CD4-positive, alpha-beta T cell treated with Interleukin-10 for 1 hour (primary cell): ENCODE measurements at places on chromosomes 13 and 19.

DNA sequence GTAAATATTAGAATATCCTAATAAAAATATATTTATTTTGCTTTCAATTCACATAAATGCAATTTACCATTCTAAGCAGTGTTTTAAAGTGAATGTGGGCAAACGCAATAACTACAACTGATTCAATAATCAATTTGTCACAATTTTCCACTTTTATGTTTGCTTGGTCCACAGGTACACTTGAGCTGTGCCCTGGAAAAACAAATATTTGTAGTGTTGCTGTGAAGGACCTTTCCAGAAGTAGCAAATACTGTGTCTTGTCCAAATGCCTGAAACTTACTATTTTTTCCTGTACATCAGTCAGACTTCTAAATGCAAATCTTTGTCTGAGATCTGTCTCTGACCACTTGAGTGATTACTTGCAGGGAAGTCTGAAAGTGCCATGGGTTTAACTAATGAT, 845.8 kb upstream of the SLITRK5 start:
- DNase-seq = no peak

DNA sequence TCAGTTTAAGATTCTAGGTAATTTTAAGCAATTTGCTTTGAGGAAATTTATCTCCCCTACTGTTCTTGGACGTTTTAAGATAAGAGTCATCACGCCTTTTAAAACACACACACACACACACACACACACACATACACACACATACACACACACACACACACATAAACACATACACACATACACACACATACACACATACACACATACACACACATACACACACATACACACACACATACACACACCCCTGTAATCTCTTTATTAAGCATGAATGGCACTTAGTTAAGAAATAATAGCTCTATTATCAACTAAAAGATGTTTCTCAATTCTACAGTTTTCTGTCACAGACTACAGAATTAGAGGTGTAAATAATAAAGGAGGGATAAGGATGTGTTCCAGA, 49.2 kb downstream of the EFNB2 start:
- DNase-seq = no peak

GRCh38 chr19:42401365-42402303, 11.5 kb upstream of the CNFN start:
- DNase-seq = peak; percentile 76

DNA sequence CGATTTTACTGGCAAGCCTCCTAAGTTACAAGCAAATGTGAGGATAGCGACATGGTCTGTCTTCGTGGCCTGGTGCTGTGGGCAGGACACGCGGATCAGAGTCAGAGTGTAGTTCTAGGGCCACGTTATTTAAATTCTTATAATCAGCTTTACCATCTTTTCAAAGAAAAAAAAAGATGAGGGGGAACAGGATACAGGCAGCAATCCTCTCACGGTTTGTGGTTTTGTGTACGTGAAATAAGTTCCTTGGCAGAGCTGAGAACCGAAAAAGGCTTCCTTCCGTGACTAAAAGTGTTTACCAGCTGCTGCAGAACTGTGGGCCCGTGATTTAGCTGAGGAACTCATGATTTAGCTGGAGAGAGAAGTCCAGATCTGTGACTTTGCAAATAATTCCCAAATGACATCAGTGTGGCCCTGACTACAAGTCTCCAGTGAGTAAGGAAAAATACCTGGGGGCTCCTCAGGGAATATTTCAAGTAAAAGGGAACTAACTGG, 27.2 kb downstream of the RCBTB2 start:
- DNase-seq = peak; percentile 76

DNA sequence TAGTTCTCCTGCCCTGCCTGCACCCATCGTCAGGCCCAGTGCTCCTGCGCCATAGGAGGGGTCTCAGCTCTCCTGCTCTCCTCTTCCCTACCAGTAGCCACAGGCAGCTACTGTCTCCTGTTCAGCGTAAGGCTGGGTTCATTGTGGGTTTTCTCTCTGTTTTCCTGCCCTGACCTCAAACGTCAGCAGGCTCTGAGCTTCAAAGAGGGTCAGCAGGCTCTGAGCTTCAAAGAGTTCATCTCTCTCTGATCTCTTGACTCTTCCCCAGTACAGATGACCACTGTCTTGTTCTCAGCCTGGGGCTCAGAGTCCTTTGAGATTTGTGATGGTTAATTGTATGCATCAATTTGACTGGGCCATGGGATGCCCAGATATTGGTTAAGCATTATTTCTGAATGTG, 4.6 kb upstream of the CPB2 start:
- no peak for DNase-seq

DNA sequence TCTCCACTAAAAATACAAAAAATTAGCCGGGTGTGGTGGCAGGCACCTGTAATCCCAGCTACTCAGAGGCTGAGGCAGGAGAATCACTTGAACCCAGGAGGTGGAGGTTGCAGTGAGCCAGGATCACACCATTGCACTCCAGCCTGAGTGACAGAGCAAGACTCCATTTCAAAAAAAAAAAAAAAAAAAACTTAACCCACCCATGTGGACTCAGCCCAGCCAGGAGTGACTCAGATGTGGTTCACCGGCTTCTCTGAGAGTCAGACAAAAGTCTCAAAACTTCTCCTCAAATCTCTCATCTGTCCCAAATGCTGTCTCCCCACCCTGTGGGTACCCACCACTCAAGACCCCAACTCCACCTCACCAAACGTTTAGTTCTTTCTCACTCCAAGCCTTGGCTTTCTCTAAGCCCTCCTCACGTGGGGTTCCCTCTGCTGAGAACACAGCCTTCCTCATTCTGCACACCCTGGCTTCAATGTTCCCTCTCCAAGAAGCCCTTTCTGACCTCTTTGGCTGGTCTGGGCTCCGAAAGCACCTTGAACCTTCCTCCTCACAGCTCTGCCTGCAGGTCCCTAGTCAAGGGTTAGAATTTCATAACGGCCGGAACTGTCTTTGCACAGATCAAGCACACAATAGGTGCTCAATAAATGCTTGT, 11.1 kb upstream of the RAB3A start:
- no peak for DNase-seq

GRCh38 chr19:29596080-29596727, 9.9 kb upstream of the POP4 start:
- no peak for DNase-seq

DNA sequence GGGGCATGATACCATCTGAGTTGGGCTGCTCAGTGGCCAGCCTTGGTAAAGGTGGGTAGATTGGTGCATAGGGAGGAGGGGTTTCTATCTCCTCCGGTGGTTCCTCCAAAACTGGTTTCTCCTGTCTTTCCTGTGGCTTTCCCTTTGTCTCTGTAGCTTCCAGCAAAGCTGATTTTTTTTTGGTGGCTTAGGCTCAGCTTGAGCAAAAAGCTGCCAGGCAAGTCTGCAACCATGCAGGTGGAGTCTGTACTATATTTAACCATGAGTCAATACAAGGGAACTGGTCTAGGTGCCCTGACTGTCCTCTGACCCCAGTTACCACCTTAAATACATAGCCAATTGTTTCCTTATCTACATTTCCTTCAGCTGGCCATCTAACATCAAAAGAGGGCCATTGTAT, 64.0 kb upstream of the ZNF681 start:
- DNase-seq = no peak

DNA sequence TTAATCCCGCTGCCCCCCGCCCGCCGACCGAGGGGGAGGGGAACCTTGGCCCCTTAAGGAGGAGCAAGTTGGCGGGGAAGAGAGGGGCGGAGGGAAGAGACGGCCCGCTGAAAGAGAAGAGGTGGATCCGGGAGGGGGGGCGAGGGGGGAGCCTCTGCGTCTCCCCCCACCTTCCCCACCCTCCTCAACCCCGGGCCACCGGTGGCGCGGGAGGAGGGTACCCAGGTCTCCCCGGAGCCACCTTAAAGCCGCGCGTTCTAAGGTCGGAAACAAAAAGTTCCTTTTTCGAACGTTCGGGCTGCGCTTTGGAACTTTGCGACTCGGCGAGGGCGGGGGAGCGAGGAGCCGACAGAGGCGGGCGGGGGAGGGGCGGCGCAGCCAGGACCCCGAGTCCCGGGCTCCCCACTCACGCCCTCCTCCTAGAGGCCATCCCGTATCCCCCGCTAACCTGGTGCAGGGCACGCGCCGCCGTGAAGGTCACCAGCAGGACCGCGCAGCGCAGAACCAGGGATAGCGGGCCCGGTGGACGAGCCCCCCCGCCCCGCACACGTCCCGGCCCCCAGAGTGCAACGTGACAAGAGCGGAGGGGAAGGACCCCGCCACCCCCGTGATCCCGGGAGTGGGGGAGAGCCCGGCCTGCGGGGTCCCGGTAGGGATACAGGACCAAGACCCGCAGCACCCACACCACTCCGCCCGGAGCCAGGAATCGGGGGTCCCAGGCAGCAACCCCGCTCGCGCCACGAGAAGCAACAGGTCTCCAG, 659 bp downstream of the ERF start:
- DNase-seq = peak; percentile 79

DNA sequence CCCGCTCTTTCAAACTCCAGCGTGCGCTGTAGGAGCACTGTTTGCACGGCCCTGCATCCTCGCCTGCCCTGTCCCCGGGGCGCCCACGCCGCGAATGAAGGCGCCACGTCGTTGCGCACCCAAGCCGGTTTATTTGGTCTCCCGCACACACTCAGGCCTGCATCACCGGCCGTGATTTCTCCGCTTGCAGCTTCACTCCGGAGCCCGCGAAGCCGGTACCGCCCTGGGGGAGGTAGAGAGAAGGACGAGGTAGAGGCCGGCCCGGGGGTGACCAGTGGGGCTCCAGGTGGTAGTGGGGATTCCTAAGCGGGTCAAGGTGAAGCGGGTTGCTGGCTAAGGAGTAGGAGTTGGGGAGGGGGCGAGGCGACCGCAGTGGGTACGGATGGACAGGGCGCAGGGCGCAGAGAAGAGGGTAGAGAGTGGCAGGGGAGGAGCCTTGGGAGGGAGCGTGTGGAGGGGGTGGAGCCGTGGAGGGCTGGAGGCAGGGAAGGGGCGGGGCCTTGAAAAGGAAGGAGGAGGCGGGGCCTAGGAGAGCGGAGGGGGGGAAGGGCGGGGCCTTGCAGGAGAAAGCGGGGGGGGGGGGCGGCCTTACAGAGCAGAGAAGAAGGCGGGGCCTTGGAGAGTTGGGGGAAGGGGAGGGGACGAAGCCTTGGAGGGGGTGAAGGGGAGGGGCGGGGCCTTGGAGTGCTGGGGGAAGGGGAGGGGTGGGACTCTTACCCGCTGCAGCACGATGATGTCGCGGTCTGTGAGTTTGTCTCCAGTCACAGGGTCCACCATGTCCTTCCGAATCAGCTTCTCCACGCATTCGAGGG, 24.6 kb downstream of the NOSIP start:
- peak; percentile 86 for DNase-seq

- DNase-seq = no peak
Measured at GRCh38 chr19:18942692-18943091, 1.7 kb upstream of the HOMER3 start.
